ENCODE measurements at places on chromosomes 6 and 20.

GRCh38 chr6:146709036-146709622 lies 110.4 kb downstream of the ADGB start:
- no peak for DNase-seq

DNA sequence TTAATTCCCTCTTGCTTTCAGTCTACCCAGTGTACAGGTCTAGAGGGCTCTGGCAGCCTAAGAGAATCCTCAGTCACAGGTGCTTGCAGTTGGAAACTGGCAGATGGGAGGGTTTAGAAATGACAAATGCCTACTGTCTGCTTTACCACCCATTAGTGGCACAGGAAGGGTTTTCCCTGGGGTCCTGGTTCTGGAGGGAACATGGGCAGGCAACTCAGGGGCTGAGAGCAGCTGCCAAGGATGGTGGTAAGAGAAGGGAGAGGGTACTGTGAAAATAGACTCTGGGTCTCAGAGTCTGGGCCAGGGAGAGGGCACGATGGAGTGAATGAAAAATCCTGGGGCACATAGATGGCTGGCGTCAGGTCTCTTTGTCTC lies 103.5 kb downstream of the TCP11 start:
- no peak for DNase-seq

GRCh38 chr6:24357336-24358218 lies at the start of gene DCDC2:
Gene DCDC2, minus strand, starts transcription at chr6:24358059. Its CDS starts 309 bp downstream, at chr6:24357750.
- peak; percentile 83 for DNase-seq

GRCh38 chr20:11143481-11143880 lies 469.7 kb upstream of the JAG1 start:
- no peak for DNase-seq

DNA sequence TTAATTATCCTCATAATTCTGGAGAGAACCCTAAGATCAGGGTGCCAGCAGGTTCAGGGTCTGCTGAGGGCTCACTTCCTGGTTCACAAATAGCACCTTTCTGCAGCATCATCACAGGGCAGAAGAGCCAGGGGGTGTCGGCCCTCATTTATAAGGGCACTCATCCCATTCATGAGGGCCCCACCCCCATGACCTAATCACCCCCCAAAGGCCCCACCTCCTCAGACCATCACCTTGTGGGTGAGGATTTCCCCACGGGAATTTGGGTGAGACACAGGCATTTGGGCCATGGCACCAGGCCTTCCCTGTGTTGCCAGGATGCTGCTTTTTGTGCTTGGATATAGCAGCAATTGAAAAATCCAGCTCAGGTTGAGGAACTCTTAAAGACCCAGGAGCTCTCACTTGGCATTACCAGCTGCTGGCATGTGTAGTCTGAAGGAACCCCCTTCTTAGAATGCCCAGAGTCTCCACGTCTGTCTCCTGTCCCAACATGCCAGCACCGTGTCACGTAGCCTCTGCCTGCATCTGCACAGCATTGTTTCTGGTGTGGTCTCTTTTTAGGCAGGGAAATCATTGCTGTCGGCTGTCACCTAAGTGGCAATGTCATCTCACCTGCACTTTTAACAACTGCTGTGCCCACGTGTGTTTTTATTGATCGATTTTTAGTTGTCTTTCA lies 71.5 kb downstream of the RPP40 start:
- DNase-seq: peak; percentile 52

- DNase-seq: no peak
Measured at GRCh38 chr6:44704240-44705150, 317.0 kb downstream of the CDC5L start.

DNA sequence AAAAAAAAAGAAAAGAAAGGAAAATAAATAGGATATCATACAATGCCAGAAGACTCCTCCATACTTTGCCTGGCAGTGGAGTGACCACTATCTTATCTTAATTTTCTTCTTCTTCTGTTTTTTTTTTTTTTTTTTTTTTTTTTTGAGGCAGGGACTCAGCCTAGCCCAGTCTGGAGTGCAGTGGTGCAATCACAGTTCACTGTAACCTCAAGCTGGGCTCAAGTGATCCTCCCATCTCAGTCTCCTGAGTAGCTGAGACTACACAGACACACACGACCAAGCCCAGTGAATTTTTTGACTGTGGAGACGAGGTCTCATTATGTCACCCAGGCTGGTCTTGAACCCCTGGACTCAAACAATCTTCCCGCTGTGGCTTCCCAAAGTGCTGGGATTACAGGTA lies 17.1 kb upstream of the MMP9 start:
- DNase-seq: no peak

Data from LoVo (cell line).